ENCODE measurements at places on chromosomes 11 and 22.

- peak; percentile 35 for DNase-seq
Measured at GRCh38 chr11:765025-765801, 12.1 kb downstream of the GATD1 start.

GRCh38 chr11:128691802-128692752 lies 1.8 kb upstream of the FLI1 start:
- no peak for DNase-seq

DNA sequence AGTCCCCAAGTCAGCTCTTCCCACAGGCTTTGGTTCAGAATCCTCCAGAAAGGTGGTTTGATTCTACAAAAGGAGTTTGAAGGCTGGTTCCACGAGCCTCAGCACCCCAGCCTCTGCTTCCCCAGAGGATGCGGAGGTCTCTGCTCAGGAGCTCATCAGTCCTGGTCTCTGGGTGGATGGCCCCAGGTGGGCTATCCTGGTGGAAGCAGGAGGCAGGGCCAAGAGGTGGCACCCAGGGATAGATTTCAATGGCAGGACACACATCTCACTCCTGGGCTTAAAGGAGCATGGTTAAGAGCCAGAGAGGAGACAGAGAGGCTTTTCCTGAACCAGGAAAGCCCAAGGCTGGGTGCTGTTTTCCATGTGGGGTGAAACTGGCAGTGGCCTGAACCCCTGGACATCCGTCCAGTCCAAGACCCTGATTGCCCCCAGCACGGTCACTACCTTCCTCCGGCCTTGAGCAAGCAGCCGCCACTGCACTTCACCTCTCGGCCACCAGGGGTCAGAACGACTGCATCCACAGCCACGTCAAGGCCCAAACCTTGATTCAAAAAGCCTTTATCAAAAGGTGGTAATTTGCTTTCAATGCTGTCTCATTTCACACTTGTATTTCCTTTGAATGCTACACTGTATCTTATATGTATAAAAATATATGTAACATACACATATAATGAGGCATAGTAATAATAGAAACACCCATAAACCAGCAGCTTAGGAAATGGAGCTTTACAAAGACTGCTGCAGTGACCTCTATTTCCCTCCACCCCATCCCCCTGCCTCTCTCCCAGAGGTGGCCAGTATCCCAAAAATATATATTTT lies 19.3 kb upstream of the FXYD2 start:
- DNase-seq = peak; percentile 61

DNA sequence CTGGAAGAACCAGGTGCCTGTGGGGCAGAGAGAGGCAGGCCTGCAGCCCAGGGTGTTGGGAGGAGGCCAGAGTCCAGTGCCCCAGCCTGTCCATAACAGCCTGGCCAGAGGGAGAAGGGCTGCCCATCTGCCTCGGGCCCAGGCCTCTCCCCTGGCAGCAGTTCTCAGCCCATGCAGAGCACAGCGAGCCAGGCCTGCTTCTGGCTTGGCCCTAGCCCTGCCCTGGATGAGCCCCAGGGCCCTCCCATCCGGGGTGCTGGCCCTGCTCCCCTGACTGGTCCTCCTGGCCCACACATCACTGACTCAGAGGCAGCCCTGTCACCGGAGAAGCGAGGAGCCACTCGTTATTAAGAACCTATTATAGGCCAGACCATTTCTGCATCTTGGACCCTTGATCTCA lies 19.7 kb upstream of the MYRF start:
- DNase-seq = no peak

DNA sequence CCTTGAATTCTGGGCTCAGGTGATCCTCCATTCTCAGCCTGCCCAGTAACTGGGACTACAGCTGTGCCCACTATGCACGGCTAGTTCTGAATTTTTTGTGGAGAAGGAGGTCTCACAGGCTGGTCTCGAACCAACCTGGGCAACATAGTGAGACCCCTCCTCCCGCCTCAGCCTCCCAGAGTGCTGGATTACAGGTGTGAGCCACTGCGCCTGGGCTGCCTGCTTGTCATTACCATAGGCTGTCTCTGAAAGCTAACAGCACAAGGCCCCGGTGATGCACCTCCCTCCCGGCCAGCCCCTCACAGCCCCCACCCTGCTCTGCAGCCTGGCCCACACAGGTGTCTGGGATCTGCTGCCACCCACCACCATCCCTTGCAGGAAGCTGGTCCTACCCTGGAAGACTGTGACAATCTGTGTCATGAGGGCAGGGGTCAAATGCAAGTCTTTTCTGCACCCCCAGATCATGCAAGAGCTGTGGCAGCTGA lies 82.4 kb downstream of the DGCR2 start:
- no peak for DNase-seq

DNA sequence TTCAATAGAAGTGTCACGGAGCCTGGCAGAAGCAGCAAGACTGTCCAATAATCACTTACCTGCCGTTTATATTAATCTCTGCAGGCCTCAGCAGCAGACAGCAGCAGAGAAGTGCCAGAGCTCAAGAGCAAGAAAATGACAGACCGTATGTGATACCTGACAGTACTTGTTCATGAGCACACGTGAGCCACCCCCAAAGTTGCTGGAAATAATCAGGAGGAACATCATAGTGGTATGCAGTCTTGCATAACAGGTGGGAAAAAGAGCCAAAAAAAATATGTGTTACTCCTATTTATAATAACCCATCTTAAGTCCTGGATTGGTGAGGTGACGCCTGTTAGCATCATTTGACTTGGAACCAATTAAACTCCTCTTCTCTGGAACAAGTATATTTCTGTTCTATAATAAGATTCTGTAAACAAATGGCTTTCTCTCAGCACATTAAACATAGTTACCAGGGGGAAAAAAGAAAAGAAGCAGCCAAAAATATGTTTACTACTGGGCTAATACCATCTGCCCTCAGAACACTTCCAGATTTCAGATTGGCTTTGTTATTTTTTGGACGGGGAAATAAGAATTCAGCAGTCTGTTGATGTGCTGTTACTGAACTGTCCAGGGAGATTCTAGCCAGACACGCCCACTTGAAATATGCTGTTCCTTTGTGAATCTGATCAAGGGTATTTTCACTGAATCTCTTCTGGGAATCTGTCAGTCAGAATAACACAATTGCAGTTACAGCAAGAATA lies 7.9 kb upstream of the SLN start:
- DNase-seq = no peak

- no peak for DNase-seq
Measured at GRCh38 chr22:39475902-39476301, 19.1 kb downstream of the MGAT3 start.

- no peak for DNase-seq
Measured at GRCh38 chr11:121012091-121012490, 11.8 kb upstream of the TBCEL start.

DNA sequence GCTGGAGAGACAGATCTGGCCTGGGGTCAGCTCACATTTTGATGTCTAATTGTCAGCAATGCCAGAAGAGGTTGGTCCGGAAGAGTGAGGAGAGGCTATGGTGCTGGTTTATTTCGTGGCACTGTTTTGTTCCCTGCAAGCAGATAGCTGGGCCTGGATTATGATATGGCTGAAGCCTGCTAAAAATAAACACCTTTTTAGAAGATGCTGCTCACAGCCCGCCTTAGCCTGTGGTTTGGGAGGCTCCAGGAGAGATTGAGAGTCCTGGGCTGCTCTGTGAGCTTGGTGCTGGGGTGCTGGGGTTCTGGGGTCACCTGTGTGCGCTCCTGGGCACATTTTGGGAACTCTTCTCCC lies 29.6 kb upstream of the ALX4 start:
- no peak for DNase-seq

Data from NCI-H1436 (cell line).